NCI-H446 (cell line): ENCODE measurements at places on chromosomes 12 and 14.

GRCh38 chr12:98513379-98514322 is 1.7 kb upstream of the TMPO start:
- no peak for DNase-seq

DNA sequence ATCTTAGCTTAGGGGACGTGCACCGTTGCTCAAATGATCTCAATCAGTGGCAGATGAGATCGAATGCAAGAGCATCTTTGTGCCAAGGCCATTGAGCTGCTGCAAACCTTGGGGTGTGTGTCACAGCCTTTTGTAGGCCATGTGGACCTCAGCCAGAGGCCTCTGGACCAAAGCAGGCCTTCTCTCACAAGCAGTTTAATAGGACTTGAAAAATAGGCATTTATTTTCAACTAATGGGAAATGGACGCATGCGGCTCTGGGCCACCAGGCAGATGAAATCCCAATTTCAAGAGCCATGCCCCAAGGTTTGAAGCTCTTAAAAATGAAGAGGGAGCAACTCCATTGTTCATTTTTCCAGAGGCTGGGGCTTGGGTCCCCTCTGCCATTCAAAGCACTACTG is 87.3 kb downstream of the TTC7B start:
- no peak for DNase-seq

GRCh38 chr12:110743571-110744093 is 941 bp upstream of the PPP1CC start:
- DNase-seq, result no peak

DNA sequence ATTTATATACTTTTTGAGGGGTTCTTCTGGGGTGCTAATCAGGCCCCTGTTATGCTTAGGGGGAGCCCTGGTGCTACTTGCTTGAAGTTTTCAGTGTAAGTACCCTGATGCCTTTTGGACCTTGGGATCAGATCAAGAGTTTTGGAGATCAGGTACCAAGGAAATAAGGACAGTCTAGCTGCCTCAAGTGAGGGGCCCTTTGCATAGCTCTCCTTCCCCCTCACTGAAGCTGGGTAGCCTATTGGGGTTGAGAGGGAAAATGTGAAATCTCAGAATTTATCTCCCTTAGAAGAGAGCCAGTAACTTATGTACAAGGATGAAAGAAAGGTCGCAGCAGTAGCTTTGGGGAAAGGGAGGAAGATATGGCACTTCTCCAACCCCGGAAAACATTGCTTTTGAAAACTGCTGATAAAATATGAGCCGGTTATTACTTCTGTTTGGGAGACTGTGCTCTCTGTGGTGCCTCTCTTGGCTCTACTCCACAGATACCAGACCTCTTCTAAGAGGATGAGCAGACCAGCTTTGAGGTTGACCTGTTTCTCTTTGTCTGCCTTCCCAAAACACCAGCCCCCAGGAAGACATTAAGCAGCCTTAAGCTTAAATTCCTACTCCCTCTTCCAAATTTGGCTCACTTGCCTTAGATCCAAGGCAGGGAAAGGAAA is 8.8 kb upstream of the AMHR2 start:
- no peak for DNase-seq

GRCh38 chr14:75342762-75343599 is 64.4 kb downstream of the FOS start:
- no peak for DNase-seq

DNA sequence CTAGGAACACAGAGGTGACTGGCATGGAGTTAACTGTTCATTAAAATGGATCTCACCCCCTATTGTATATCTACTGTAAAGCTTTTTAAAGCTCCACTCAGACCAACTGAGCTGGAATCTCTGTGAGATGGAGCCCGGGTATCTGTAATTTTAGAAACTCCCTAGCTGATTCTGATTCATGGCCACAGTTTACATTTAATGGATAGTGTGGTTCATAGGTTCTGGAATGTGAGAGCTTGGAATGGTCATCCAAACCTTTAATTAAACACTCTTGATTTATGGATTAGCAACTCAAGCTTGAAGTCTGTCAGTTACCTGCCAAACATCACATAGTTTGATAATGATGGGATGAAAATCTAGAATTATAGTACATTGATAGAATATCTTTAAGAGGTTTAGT is 183.8 kb downstream of the SLC25A21 start:
- no peak for DNase-seq

- DNase-seq, result no peak
Observed at GRCh38 chr12:120453977-120454376, 7.7 kb downstream of the GATC start.
